ENCODE measurements at places on chromosomes 11 and 22. TPM values are rescaled to one million over a fixed set of nuclear protein-coding genes. Genes with fewer than 3 reads are reported as not detected.

PTDSS2 gene
- 48.4 TPM for total RNA-seq

SUSD2 gene
- 57.1 TPM for total RNA-seq

ACR gene
- total RNA-seq, result not detected

UPK3A gene
- not detected for total RNA-seq

SLN gene
- 0.80 TPM for total RNA-seq

CARD18 gene
- not detected for total RNA-seq

DDX25 gene
- not detected for total RNA-seq

SEPTIN3 gene
- total RNA-seq, result 1.4 TPM

APOA1 gene
- total RNA-seq, result 0.16 TPM
